Activated naive CD8-positive, alpha-beta T cell treated with anti-CD3 and anti-CD28 coated beads for 36 hours (primary cell): ENCODE measurements at places on chromosomes 12 and 14. TPM values are rescaled to one million over a fixed set of nuclear protein-coding genes. Genes with fewer than 3 reads are reported as not detected.

GRCh38 chr14:98959958-98960616, 311.9 kb downstream of the BCL11B start:
- no peak for DNase-seq

DNA sequence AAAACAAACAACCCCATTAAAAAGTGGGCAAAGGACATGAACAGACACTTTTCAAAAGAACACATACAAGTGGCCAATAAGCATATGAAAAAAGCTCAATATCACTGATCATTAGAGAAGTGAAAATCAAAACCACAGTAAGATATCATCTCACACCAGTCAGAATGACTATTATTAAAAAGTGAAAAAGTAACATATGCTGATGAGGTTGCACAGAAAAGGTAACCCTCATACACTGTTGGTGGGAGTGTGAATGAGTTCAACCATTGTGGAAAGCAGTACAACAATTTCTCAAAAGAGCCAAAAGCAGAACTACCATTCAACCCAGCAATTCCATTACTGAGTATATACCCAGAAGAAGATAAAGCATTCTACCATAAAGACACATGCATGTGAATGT, 18.2 kb downstream of the PDE6H start:
- DNase-seq: no peak

DNA sequence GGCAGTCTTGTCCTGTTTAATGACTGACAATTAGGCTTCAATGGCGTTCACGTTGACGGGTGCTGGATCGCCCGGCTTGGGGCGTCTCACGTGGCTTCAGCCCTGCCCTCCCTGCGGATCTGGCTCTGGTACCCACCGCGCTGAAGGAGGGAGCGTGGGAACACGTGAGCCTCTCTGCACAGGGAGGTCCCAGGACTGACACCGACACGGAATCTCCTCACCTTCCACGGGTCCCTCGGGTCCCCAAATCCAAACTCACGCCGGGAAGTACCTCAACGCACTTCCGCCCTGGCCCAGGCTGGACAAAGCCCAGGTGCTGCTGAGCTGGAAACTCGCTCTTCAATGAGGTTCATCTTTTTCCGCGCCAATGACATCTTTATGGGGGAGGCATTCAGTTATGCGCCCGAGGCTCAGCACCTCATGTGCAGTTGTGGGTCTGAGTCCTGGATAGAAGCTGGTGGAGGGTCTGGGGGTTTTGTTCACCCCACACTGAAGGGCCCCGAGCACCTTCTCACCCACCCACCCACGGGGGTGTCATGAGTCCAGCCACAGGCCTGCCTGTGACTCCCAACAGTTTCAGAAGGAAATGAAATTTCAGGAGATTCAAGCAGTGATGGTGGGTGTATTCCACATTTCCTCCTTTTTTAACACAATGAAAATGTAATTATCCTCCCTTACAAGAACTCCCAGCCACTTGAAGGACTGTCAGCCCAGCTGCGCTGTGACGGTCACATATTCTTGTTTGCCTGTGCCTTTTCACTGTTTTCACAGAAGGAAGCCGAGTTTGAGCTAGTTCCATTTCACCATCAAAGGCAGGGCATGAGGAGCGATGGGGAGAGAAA, 251.7 kb upstream of the SFSWAP start:
- no peak for DNase-seq

DNA sequence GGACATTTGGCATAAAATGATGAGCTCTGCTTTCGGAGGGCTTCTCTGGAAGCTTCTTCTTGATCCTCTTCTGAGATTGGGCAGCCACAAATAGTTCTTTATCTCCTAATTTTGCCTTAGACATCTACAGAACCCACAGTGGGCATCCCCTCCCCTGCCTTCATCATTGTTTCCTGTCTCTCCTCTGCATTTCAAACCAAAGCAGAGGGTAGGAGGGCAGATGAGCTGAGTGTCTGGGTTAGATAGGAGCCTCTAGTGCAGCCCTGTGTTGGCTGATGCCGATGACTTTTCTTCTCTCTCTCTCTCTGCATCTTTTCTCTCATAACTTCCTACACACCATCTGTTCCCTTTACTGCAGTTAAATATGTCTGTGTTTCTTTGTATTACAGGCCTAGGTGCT, 8.5 kb upstream of the IL26 start:
- DNase-seq: no peak

DNA sequence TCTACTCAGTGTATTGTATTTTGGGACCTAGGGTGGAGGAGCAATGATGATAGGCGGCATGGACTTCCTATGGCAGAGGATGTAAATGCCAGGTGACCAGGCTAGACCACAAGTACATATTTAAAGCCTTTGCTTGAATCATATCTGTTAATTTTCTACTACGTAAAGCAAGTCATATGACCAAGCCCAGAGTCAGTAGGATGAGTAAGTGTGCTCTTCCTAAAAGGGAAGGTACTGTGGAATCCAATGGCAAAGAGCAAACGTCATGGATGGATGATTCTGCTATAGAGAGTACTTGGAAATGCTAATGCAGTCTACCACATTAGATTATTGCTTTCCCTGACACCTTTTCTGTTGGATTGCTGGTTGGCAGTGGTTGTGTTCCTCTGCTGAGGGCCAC, 16.8 kb downstream of the GPATCH2L start:
- DNase-seq: no peak

- DNase-seq: no peak
These were observed 151.6 kb upstream of the ARID2 start for GRCh38 chr12:45577844-45578399.

DNA sequence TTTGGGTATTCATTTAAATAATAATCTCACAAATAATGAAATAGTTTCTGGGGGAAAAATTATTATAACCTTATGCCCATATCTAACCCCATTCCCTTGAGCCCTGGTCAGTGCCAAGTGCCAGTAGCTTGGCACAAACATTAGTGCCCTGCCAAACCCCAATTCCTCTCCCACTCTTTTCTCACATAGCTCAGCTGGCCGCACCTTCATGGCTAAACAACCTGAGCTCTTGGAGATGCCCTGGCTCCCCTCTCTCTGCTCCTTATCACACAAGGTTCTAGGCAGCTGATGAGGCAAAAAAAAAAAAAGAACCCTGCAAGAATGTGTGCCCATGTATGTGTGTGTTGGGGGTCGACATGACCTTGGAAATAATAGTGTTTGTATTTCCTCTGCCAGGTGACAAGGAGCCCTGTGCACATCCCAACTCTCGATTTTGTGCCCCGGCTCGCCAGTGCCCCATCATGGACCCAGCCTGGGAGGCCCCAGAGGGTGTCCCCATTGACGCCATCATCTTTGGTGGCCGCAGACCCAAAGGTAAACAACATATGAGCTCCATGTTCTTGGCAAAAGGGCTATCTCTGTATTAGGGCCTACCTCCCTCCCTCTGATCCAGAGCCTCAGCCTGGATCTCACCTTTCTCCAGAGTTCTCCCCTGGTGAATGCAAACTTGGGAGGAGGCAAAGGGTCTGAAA, 8.4 kb downstream of the PCK2 start:
- DNase-seq: no peak

DNA sequence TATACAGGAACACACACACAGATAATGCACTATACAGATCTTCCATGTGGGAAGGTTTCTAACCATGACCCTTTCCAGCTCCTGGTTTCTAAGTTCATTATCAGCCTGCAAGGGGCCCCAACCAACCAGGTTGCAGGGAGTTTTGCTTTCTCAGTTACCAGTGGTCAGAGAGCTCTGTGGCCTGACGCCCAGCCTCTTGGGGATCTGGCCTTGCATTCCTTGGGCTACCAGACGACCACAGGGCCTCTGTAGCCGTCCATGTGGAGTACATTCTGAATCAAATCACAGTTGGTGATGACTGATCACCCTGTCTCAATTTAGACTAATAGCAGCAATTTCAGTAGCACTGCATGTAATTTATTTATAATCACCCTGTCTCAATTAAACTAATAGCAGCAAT, 47.5 kb downstream of the PAH start:
- DNase-seq: no peak

- no peak for DNase-seq
These were observed 152.3 kb downstream of the DIO2 start for GRCh38 chr14:80059041-80059440.

GRCh38 chr12:59182191-59182590, 261.9 kb upstream of the LRIG3 start:
- DNase-seq: peak; percentile 56

GRCh38 chr14:91005716-91006115, 54.7 kb downstream of the RPS6KA5 start:
- DNase-seq: no peak

DNA sequence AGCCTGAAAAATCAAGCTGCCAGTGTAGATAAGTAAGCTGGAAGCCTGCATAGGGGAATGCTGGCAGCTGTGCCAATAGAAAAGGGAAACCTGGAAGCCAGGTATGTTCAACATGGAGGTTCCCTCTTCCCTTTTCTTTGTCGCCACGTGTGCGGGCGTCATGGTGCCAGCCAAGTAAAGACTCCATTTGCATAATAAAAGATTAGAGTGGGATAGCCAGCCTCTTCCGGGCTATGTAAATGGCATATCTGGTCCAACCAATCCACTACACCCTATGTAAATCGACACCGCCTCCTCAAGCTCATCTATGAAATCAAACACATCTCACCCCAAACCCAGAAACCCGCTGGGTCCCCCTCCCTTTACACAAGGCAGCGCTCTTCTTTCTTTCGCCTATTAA, 5.6 kb upstream of the ADGRD1 start:
- DNase-seq: no peak

DNA sequence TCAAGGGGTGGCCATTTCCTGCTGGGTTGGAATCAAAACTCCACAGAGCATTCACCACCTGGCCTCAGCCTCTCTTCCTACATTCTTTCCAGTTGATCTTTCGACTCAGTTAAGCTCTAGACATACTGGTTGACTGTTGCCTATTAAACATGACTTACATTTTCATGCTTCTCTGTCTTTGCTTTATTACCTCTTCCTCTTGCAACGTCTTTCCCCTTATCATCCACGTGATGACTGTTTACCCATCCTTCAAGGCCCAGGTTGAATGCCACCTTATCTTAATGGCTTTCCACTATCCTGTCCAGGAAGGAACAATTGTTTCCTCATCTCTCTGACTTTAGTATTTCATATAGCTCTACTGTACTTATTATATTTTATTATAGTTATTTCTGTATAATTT, 24.4 kb upstream of the CCDC175 start:
- no peak for DNase-seq

- no peak for DNase-seq
These were observed 7.0 kb downstream of the VCPKMT start for GRCh38 chr14:50109342-50109741.

DNA sequence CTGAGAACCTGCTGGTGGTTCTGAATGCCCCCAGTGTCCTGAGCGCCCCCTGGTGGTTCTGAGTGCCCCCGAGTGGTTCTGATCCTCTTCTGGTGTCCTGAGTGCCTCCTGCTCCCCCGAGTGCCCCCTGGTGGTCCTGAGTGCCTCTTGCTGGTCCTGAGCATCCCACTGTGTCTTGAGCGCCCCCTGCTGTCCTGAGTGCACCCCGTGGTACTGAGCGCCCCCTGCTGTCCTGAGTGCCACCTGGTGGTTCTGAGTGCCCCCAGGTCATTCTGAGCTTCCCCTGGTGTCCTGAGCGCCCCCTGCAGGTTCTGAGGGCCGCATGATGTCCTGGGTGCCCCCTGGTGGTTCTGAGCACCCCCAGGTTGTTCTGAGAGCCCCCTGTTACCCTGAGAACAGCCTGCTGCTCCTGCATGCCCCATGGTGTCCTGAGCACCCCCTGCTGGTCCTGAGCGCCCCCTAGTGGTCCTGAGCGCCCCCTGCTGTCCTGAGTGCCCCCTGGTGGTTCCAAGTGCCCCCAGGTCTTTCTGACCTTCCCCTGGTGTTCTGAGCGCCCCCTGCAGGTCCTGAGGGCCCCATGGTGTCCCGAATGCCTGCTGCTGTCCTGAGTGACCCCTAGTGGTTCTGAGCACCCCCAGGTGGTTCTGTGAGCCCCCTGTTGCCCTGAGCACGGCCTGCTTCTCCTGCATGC, 1165.4 kb downstream of the TMEM121 start:
- peak; percentile 89 for DNase-seq

- DNase-seq: no peak
These were observed 230.5 kb upstream of the KITLG start for GRCh38 chr12:88810806-88811205.

- DNase-seq: no peak
These were observed 7.8 kb downstream of the PPTC7 start for GRCh38 chr12:110575326-110575725.

The CFAP54 gene
- total RNA-seq: 0.52 TPM

The GPR162 gene
- total RNA-seq: 0.76 TPM

The HSPA2 gene
- 2.0 TPM for total RNA-seq

The MUCL1 gene
- total RNA-seq: not detected

The KCNA5 gene
- not detected for total RNA-seq

The CIDEB gene
- 6.0 TPM for total RNA-seq

The PITPNM2 gene
- total RNA-seq: 13.2 TPM

The IL23A gene
- 20.9 TPM for total RNA-seq

The DBX2 gene
- not detected for total RNA-seq
